ENCODE measurements at places on chromosomes 12 and 14.

DNA sequence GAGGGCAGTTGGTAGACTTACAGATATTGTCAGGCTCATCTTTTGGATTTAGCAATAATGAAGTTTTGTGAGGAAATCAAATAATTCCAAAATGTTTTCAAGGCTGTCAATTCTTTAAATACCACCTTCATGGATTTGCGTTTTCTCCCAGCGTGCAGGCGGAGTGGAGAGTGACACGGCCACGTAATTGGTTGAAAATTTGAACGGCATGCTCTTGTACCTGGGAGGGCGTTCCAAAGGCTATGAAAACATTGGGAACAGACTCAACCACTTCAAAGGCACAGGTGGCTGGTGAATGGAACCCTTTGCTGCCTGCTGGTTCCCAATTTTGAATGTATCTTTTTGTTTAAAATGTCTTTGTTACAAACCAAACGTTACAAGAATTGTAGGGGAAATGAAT is 12.4 kb downstream of the SMIM41 start:
- no peak for DNase-seq

GRCh38 chr12:120100630-120101029 is 15.9 kb downstream of the RAB35 start:
- no peak for DNase-seq

DNA sequence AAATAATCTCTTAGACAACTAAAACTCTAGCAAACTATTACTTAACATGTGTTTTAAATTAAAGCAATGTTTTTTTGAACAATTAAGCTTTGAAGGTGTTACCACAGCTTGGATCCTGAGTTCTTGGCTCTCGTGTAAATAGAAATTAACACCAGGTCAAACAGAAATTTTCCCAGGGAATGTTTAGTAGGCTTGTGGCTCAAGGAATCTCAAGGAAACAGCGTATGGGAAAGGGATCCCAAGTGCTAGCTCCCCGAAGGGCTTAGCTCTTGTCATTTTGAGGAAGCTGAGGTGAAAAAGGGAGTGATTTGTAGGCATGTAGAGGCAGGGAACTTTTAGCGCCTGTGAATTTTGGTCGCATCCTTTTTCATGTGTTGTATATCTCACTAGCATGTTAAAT is 11.4 kb downstream of the KNTC1 start:
- DNase-seq, result no peak

- DNase-seq, result peak; percentile 67
Observed at GRCh38 chr12:45050751-45051571, at the start of gene DBX2. Gene DBX2, minus strand, starts transcription at chr12:45051099. Its CDS starts 172 bp downstream, at chr12:45050927.

GRCh38 chr12:124073356-124074035 is 100.5 kb downstream of the ZNF664 start:
- DNase-seq, result no peak

DNA sequence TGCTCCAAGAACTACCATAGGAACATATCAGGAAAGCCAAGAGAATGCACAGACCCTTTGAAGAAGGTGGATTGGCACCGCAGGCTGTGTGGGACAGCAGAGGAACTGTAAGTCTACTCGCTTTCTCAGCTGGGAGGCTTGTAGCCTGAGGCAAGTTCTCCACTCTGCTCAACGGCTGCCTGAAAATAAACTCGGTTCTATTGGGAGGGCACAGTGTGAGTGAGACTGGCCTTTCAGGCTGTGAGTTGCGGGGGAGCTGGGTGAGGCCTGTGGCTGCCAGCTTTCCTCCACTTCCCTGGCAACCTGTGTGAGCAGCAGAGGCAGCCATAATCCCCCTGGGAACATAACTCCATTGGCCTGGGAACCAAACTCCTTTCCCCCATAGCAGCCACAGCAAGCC is 132.1 kb downstream of the ANKS1B start:
- DNase-seq, result peak; percentile 27

DNA sequence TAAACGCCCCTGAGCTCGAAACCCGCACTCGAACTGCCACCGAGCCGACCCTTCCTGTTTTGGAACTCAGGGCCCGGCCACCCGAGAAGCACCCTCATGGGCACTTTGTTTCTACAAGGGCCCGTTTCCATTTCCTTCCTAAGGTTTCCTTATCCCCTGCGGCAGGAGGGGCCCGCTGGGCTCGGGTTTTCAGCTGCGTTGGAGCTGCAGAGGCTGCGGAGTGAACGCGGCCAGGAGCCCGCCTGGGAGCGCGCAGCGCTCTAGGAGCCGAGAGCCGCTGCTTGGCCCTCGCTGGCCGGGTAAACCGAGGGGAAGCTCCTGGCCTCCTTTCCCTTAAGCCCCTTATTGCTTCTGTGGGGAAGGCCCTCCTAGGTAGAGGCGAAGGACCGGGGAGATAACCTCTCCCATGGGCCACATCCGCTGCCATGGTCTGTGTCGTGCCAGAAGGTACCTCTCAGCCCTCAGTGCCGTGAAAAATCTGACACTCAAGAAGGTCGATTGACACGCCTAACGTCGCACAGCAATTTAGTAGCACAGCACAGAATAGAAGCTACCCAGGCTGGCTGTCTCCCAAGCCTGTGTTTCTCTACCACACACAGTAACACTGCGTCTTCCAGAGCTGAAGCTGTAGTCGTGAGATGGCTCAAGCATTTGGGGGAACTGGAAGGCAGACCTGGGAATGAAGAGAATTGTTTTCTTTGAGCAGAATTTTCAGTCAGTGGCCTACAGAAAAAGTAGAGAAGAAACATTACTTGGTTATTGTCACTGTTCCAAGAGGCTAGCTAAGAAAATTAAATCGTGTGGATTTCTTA is 12.9 kb upstream of the CALM1 start:
- peak; percentile 66 for DNase-seq

GRCh38 chr14:65849091-65849490 is 436.6 kb downstream of the FUT8 start:
- DNase-seq, result no peak

GRCh38 chr14:24297190-24297964 is 2.2 kb downstream of the DHRS1 start:
- peak; percentile 84 for DNase-seq

DNA sequence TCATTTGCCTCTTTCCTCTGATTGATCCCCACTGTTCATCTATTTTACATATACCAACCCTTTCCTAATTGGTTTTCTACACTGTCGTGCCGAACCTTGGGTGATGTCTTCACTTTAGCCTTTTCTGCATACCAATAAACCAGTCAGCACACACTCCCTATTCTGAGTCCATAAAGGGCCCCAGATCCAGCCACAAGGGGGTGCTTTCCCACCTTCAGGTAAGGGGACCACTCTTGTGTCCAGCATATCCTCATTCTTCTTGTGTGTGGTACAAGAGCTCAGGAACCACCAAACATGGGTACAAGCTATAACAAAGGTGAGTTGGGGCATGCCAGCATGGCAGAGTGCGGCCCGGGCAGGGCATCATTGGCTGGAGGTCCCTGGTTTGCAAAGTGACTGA is 859.8 kb downstream of the FSCB start:
- DNase-seq, result peak; percentile 33

GRCh38 chr14:101116486-101117130 is 213.1 kb upstream of the RTL1 start:
- no peak for DNase-seq

DNA sequence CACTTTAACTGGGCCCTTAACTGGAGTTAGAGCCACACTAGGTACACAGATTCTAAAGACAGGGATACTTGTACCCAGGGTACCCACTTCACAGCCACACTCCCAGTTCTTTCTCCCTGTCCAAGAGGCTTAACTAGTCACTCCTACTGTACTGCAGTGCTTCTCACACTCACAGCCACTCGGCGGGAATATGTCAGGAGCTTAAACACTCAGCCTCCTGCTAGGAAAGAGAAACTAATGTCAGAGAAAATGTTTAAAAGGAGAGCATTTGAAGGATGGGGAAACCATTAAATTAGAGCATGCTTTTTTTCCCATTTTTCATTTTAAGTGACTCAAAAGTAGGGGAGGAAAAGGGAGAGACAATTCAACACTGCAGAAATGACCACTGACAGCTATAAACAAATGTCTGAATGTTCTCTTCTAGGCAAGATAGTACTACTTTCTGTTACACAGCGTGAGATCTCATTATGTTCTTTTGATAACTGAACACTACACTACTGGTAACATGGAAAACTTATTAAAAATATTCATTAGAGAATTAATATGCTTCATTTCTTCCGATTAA is 22.9 kb upstream of the MDM1 start:
- DNase-seq, result no peak

DNA sequence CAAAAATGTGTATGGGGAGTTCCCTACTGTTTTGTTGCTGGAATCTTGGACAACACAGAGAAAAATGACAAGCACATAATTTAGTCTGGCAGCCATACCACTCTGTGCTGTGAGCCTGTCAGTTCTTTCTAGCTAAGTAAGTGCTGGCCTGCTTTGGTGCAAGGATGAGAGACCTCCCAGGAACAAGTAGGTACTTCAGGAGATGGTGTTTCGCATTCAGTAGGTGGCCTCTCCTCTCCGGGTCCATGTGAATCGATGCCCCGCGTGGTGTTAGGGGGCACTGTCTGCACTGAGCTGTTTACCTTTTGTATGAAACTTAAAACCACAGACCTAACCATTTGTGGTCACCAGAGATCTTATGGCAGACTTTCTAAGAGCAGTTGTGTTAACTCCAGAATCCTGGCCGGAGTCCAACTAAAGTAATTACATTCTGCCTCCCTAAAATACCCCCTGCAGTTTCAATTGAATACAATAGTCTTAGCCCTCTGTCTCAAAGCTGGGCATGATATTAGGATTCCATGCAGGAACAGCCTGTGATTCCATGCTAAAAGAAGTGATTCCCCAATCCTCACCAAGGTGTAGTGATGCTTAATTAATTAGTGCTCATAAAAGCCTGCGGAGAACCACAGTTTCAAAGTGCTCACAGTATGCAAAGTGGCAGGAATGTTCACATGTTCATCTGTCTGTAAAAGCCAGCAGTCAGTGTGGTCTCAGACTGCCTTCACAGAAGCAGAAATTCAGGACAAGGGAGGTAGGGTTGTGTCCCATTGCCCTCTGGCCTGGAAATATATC is 64.2 kb downstream of the LLPH start:
- no peak for DNase-seq

GRCh38 chr14:51314321-51315015 is 74.4 kb downstream of the TMX1 start:
- DNase-seq, result no peak

- DNase-seq, result no peak
Observed at GRCh38 chr12:102534899-102535298, 54.5 kb upstream of the IGF1 start.

DNA sequence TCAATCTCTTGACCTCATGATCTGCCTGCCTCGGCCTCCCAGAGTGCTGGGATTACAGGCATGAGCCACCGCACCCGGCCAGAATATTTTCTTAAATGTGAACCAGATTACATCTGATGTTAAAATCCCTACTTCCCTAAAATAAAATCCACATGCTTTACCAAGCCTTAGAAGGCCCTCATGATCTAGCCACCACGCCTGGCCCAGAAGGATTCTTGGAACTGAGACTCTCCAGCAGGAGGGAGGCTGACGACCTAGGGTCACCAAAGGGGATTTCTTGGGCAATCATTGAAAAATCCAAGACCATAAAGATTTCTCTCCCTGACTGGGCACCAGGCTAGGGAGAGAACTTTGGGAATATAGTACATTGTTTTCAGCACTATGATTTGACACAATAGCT is 25.2 kb upstream of the RASSF3 start:
- DNase-seq, result no peak

- peak; percentile 25 for DNase-seq
Observed at GRCh38 chr12:106205208-106206069, 42.4 kb downstream of the CKAP4 start.

GRCh38 chr12:63305901-63306875 is 155.2 kb upstream of the AVPR1A start:
- DNase-seq, result no peak

DNA sequence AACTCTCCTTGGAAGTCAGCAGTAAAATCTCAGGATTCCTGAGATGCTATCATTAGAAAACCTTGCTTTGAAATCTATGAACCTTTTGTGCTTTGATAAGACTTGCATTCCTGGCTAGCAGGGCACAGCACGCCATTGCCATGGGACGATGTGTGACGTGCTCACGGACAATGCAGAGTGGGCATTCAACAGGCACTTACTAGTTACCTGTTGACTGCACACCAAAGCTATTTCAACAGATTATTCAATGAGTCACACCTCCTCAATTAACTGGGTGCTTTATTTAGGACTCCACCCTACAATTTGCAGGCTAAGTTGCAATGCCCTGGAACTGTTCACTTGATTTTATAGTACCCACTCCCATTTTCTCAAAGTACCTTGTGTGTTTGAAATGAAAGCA is 11.3 kb downstream of the NOS1 start:
- DNase-seq, result no peak

DNA sequence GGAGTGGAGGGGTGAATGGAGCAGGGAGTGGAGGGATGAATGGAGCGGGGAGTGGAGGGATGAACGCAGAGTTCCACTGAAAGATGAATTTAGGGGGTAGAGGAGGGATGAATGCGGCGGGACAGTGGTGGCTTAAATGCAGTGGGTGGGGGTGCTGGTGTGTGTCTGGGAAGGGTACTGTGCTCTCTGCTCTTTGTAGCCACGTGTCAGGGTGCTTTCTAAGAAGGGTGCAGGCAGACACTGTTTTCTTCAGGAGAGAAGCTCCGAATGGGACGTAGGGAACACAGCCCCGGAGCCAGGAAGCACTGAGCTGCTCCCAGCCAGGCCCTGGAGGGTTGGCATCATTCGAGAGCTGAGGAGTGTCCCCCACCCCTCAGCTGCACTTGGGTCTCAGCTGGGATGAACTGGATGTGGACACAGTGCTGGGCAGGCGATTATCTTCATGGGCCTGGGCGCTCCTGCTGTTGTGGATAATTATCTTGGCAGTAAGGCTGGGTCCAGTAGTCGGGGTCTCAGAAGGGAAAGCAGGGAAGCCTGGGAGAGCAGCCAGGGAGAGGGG is 9.5 kb upstream of the CEP170B start:
- no peak for DNase-seq

GRCh38 chr14:100442036-100442435 is 118.9 kb downstream of the SLC25A47 start:
- no peak for DNase-seq

- no peak for DNase-seq
Observed at GRCh38 chr12:18242380-18243089, 18.8 kb upstream of the PIK3C2G start.

DNA sequence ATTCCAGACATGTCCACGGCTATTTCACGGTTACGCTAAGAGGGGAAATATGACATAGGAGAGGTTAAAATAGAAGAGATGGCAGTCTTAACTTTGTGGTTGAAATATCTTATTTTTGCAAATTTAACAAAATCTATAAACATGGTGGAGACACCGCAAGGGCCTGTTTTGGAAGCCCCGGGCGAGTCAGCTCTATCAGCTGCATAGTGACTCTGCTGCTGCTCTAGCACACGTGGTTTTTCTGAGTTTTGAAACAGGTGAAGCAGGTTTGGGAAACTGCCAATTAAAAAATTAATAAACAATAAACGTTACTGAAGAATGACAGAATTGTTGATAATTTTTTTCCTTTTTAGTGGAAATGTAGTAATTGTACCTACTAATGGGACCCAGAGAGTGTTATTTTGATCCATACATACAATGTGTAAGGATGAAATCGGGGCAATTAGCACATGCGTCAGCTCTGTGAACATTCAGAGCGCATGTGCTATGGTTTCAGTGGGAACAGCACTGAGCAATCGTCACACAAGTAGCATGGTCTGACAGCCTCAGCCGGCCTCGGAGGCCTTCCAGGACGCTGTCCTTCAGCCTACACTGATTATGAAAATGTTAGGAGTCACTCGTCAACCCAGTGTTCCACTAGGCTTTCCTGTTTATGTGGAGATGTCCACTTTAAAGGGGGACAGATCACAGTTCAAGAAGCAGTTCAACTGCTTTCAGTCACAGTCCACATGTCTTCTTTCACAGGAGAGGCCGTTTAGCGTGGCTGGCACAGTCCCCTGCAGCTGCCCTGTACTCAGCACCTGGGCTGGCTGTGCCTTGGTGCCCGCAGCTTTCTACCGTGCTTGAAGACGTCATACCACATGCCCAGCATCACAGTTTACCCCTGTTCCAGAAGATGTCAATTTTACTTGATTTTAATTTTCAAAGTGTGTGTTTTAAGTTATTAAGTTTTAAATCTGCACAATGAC is 51.8 kb downstream of the MOK start:
- DNase-seq, result no peak
